LoVo (cell line): ENCODE measurements at places on chromosomes 2 and 18.

DNA sequence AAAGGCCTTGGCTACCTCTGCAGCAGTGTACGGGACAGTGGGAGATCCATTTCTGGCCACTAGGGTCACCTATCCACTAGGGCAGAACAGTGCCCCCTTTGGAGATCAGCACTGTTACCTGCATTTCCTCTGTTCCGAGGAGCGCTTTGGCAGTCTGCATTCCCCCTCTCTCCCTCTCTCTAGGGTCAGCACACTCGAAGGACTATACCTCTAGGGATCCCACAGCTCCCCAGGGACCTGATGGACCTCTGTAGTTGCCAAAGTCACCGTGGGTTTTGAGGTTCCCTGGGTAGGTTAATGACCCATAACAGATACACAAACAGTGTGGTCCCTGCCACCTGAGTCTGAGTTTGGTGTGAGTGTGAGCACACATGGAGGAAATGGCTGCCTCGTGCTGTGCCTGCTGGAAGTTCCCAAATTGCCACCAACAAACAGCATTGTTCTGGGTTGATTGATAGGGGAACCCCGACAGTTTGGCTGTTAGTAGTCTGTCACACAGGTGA, 99.8 kb upstream of the VWC2L start:
- DNase-seq = no peak

GRCh38 chr2:14232217-14232616, 400.3 kb upstream of the LRATD1 start:
- DNase-seq = no peak

DNA sequence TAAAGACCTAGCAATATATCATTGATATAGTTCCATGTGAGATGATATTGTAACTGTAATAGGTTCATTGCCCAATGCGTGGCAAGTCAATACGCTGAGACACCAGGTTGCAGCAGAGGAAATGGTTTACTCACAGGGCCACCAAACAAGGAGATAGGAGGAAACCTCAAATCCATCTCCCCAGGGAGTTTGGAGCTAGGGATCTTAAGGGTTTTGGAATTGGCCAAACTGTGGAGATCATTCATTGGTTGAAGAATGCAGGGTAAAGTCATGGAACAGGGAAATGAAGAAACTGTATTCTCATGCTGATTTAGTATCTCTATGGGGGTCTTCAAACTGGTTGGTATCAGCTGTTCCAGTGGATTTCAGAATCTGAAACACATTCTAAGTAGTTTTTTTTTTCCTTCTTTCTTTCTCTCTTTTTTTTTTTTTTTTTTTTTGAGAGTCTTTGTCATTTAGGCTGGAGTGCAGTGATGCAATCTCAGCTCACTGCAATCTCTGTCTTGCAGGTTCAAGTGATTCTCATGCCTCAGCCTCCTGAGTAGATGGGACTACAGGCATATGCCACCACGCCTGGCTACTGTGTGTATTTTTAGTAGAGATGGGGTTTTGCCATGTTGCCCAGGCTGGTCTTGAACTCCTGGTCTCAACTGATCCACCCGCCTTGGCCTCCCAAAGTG, 30.7 kb upstream of the PPM1B start:
- no peak for DNase-seq

DNA sequence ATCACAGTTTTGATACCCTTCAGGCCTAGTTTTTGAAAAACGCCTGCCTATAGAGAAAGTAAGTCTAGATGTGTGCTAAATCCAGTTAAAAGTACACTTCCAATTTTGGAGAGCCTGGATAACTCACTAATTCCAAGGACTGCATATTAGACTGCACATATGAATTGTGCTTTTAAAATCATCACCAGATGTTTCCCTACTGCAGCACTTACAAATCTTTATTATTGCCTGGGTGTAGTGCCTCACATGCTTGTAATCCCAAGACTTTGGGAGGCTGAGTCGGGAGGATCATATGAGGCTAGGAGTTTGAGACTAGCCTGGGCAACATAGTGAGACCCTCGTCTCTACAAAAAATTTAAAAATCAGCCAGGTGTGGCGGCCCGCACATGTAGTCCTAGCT, 35.9 kb upstream of the HTR2B start:
- DNase-seq = no peak

GRCh38 chr2:137983581-137983980, 19.3 kb downstream of the HNMT start:
- DNase-seq = no peak

- DNase-seq = no peak
Observed at GRCh38 chr2:178069551-178069950, 3.0 kb downstream of the PDE11A start.

- no peak for DNase-seq
Observed at GRCh38 chr2:61057562-61057961, 8.1 kb upstream of the SANBR start.
